ENCODE measurements at places on chromosomes 7 and 10.

DNA sequence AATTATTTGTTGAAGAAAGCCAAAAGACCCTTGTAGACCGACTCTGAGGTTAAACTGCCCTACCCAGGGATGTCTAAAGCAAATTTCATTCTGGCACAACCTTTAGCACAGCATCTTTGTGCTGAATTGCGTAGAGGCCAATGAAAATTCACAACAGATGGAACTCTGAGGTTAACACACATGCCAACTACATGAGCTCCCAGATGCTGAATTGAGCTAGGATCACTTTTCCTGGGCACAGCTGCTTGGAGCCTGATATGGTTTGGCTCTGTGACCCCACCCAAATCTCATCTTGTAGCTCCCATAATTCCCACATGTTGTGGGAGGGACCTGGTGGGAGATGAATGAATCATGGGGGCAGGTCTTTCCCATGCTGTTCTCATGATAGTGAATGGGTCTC is 158.0 kb upstream of the PTN start:
- no peak for DNase-seq

- no peak for DNase-seq
Measured at GRCh38 chr7:35415411-35415822, 161.5 kb upstream of the TBX20 start.

GRCh38 chr10:70031215-70031614 is 21.4 kb upstream of the MACROH2A2 start:
- no peak for DNase-seq

GRCh38 chr10:47035171-47035818 is 124.1 kb downstream of the PTPN20 start:
- DNase-seq, result no peak

- DNase-seq, result peak; percentile 65
Measured at GRCh38 chr10:102352066-102352715, 43.3 kb upstream of the NFKB2 start.
